ENCODE measurements at places on chromosomes 7 and 10. TPM values are rescaled to one million over a fixed set of nuclear protein-coding genes. Genes with fewer than 3 reads are reported as not detected.

GRCh38 chr7:150410131-150410530, 31.0 kb downstream of the ZNF775 start:
- H3K27me3 ChIP-seq, result no peaks in the 10 kb centered on the region
- H3K27ac ChIP-seq, result no peak overlapping the region
- no peak overlapping the region for H3K4me3 ChIP-seq
- peaks cover 17% of the 10 kb centered on the region for H3K4me1 ChIP-seq

DNA sequence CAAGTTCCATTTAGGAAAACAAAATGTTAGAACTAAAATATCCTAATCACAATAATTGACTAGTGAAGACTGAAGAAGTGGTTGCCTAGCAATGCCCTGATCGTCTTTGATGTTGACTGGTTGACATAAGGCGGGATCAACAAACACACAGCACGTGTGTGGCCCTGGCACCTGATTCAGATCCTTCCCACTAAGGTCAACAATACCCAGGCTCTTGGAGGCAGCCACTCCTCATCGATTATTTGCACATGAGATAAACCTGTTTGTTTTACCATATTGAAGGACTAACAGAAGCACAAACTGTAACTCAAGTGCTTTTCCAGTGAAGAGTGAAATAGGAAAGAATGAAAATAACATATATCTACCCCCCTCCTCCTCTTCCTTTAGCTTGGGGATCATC, 15.6 kb downstream of the FANK1 start:
- H3K27ac ChIP-seq, result no peak overlapping the region
- DNase-seq, result peak; percentile 54
- no peak overlapping the region for H3K4me3 ChIP-seq
- H3K4me1 ChIP-seq, result no peaks in the 10 kb centered on the region

DNA sequence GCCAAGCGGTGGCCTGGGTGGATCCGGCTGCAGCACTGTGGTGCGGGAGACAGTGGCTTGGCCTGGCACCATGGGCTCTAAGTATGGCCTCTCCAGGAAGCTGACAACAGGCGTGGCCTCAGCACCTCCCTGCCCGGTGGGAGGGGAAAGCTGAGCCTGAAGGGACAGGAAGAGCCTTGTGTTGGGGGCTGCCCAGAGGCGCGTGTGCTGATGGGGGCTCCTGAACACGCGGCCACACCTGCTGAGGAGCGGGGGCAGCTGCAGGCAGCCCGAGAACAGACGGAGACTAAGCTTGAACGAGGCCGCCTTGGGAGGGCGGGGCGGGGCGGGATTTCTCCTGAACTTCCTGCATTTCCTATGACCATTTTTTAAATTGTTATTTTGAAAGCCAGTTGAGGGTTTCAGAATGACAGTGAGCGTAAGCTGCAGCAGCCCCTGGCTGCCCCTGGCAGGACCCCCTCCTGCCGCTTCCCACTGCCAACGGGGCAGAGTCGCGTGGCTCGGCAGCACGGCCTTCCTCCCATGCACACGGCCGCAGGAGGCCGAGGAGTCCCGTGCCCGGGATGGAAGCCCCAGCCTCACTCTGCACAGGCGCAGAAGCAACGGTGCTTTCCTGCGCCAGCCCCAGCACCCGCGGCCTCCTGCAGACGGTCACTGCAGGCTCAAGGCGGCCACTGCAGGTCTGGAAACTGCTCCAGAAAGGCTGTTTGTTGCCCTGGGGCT, 43.2 kb downstream of the DPYSL4 start:
- peak; percentile 38 for DNase-seq
- H3K4me3 ChIP-seq, result no peak overlapping the region
- H3K4me1 ChIP-seq, result no peaks in the 10 kb centered on the region
- no peaks in the 10 kb centered on the region for H3K36me3 ChIP-seq
- H3K27me3 ChIP-seq, result no peaks in the 10 kb centered on the region

GRCh38 chr10:3206511-3207157, 34.1 kb upstream of the PITRM1 start:
- no peaks in the 10 kb centered on the region for H3K27me3 ChIP-seq
- no peak overlapping the region for H3K27ac ChIP-seq
- no peaks in the 10 kb centered on the region for H3K4me1 ChIP-seq
- H3K36me3 ChIP-seq, result no peaks in the 10 kb centered on the region
- H3K4me3 ChIP-seq, result no peak overlapping the region

RAPGEF5 gene
- 5.4 TPM for polyA plus RNA-seq

CUBN gene
- 0.18 TPM for polyA plus RNA-seq

DNA sequence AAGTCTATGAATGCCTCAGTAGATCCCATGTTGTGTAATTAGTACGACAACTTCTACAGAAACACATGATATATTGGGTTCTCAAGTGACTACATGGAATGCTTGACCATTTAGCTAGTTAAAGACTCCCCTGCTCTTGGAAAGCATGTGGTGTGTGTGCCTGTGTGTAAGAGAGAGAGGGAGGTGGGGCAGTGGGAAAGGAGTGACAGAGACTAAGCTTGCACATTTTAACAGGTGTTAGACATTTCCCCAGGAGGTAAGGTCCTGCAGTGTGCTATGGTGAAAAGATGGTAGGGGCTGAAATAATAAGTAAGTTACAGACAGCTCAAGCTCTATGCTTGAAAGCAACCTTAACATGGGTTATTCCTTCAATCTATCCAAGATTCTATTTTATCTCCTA, 241.7 kb upstream of the GHITM start:
- H3K27me3 ChIP-seq, result no peaks in the 10 kb centered on the region
- H3K36me3 ChIP-seq, result no peaks in the 10 kb centered on the region
- no peak overlapping the region for H3K4me3 ChIP-seq
- H3K4me1 ChIP-seq, result no peaks in the 10 kb centered on the region
